ENCODE measurements at places on chromosomes 6 and 20. TPM values are rescaled to one million over a fixed set of nuclear protein-coding genes. Genes with fewer than 3 reads are reported as not detected.

DNA sequence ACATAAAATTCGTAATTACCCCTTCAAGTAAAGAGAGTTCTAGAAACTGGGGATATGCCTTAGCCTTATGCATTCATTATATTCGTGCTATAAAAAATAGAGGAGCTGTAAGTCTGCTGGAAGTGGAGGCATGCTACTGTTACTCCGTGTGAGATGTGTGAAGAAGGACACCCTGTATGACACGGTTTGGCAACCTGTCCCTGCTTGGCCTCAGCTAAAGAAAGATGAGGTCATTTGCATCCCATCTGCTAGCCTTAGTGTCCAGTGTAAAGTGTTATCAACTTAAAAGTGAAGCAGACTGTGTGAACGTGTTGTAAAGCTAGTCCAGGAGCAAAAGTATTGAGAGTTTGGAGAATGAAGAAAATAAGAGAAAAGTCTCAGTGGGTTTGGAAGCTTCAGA, 135.1 kb upstream of the RAB32 start:
- DNase-seq, result no peak

- DNase-seq, result peak; percentile 77
These were observed 122.6 kb downstream of the GPX5 start for GRCh38 chr6:28648035-28648877.

DNA sequence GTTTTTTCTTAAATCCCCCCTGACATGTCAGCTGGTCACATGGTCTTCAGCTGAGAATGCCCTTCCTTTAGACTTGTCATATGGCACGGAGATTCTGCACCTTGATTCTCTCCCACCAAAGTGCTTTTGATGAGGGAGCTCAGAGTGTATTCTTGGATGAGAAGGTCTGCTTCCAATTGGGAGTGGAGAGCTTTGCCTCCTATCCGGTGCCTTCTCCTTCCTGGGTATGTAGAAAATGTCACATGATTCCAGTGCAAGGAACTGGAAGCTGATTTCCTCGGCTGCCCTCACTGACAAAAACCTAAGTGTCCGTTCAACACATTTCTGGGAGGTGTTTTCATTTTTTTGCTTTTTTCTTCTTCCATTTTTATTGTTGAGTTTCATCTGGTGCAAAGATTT, 197.2 kb downstream of the TFAP2C start:
- DNase-seq, result no peak

DNA sequence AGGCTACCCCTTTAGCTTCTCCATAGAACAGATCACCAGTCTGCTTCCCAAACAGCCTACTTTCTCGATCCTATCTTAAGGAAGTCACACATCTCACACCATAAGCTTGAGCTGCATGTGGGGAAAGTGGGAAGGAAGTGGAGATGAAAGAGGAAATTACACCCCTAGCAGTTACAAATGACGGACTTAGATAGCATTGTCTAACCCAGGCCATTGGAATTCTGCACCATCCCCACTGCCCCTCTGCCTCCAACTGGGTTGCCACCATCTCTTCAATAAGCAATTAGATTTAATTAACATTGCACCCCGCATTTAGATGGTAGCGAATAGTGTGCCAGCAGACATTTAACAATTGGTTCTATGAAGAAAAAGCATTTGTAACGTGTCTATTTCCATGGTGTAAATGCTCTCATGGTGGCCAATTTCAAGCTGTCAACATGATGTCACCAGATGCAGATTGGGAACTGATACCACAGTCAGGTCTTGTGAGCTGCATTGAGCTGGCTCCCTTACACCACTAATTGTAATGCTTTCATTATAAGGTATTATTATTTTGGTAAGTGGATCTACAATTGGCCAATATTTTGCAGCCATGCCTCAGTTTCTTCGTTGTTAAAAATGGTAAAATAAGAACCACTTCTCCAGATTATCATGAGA, 124.7 kb downstream of the CD24 start:
- DNase-seq, result no peak

DNA sequence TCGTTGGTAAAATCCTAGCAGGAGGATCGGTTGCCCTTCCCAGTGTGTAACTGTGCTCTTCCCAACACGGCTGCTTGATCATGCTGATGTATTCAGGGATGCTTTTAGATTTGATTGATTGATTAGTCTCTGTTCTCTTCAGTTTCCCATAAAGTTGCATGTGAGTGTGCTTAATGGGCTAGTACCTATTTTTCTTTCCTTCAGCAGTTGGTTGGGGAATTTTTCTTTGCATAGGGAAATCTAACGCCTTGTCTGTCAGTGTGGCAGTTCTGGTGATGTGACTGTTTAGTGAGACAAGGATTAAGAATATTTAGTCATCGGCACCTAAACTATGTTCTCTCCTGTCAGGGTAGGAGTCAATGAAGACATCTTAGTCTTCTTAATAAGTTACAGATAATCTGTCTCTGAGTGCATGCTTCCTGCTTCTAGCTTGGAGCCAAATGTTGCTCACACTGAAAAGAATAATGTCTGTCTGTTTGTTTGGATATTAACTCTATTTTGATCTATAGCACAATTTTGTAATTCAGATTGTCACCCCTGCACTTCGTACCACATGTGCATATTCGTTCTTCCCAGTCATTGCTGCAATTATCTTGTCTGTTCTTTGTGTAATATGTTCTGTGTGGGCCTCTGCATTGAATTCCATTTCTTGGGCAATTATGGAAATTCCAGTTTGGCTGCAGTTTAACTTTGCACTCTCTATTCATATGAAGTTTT, 169.9 kb downstream of the EDN1 start:
- DNase-seq, result no peak

- no peak for DNase-seq
These were observed 25.6 kb upstream of the PHACTR3 start for GRCh38 chr20:59578436-59579403.

- peak; percentile 81 for DNase-seq
These were observed 6.7 kb upstream of the IFT52 start for GRCh38 chr20:43583982-43584432.

GRCh38 chr6:137910424-137910834, 43.4 kb downstream of the TNFAIP3 start:
- peak; percentile 15 for DNase-seq

GRCh38 chr6:2940851-2941250, 30.5 kb downstream of the SERPINB6 start:
- DNase-seq, result no peak

- DNase-seq, result no peak
These were observed 46.4 kb downstream of the MRPL14 start for GRCh38 chr6:44080561-44081521.

The DNAH8 gene
- total RNA-seq, result not detected

The LY6G6D gene
- not detected for total RNA-seq

The RHAG gene
- 0.05 TPM for total RNA-seq

The IL17A gene
- total RNA-seq, result not detected

The CGAS gene
- total RNA-seq, result 2.3 TPM

The SLC44A4 gene
- total RNA-seq, result not detected
